ENCODE measurements at places on chromosomes 2 and 18.

DNA sequence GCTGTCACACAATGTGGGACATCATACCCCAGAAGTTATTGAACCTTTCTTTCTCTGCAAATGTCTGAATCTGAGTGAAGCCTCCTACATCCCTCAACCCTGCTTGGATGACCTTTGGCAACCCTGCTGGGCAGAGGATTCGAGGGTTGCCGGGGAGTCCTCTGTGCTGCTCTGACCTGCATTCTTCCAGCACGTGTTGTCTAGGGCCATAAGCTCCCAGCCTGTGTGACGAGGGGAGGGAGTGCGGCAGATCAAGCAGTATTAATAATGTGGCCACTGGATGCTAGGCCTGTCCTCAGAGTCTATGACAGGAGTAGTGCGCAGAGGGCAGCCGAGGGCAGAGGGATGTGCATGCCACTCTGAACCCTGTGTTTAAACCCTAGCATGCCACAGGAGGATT lies 58.8 kb downstream of the RPL37A start:
- no peak overlapping the region for H3K4me3 ChIP-seq
- H3K27ac ChIP-seq: no peak overlapping the region
- no peaks in the 10 kb centered on the region for H3K27me3 ChIP-seq
- no peaks in the 10 kb centered on the region for H3K36me3 ChIP-seq

DNA sequence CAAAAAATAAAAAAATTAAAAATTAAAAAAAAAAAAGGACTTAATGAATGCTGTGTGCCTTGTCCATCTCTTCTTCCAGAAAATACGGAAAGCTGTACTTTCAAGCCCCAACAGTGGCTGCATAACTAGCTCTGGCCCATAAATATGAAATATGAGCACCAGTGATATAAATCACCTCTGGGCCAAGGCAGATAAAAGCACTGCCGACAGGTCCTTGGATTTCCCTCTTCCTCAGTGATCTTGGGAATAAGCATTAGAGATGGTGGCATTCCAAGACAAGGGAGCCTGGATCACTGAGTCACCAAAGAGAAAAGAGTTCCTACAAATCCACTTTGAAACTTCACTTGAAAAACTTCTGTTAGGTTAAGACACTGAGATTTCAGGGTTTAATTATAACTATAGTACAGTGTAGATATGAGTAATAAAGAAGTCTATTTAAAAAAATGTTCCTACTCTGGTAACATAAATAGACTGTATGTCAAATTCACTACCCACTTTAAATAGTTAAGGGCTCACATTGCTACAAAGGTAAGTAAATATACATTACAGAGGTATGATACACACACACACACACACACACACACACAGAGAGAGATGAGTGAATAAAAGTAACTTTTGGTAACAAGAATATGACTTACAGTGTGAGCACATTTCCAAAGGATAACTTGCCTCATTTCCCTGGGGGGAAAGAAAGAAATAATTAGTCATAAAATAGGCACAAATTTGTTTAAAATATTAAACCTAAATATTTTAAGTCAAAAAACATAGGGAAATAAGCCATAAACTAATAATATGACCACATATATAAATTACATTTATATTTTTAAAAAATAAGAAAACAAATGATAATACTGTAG lies 35.6 kb downstream of the PPP3R1 start:
- no peak for DNase-seq
- peaks cover 44% of the 10 kb centered on the region for H3K4me1 ChIP-seq
- H3K27me3 ChIP-seq: no peaks in the 10 kb centered on the region

GRCh38 chr2:123546353-123546752 lies 478.7 kb upstream of the CNTNAP5 start:
- H3K36me3 ChIP-seq: no peaks in the 10 kb centered on the region
- H3K4me1 ChIP-seq: no peaks in the 10 kb centered on the region
- no peaks in the 10 kb centered on the region for H3K27me3 ChIP-seq
- H3K27ac ChIP-seq: no peak overlapping the region
- H3K4me3 ChIP-seq: no peak overlapping the region

DNA sequence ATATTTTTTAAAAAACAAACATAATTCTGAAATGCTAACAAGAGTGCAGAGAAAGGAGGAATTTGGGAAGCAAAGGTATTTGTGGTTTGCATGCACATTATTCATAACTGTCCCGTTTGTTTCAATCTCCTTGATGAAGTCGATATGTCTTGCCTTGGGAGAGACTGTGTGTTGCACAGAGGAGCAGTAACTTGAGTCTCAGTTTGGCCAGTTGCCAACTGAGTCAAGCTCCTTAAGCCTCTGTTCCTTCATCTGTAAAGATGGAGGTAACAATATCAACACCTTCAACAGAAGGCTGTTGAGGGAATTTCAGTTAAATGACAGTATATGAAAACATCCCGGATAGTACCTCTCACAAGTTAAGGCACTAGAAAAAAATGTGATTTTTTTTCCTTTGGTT lies 226.2 kb downstream of the ASXL3 start:
- H3K4me1 ChIP-seq: no peaks in the 10 kb centered on the region
- no peak overlapping the region for H3K27ac ChIP-seq
- no peak for DNase-seq
- no peaks in the 10 kb centered on the region for H3K27me3 ChIP-seq

- no peak overlapping the region for H3K27ac ChIP-seq
- H3K4me1 ChIP-seq: peaks cover 46% of the 10 kb centered on the region
- H3K27me3 ChIP-seq: no peaks in the 10 kb centered on the region
- no peak for DNase-seq
- peaks cover 53% of the 10 kb centered on the region for H3K36me3 ChIP-seq
Measured at GRCh38 chr2:236558036-236558435, 11.6 kb upstream of the ACKR3 start.

- no peak for DNase-seq
- no peaks in the 10 kb centered on the region for H3K36me3 ChIP-seq
- H3K27me3 ChIP-seq: no peaks in the 10 kb centered on the region
- H3K27ac ChIP-seq: no peak overlapping the region
Measured at GRCh38 chr18:41444943-41445342, 510.1 kb upstream of the PIK3C3 start.

GRCh38 chr2:195363496-195363895 lies 293.5 kb upstream of the SLC39A10 start:
- peaks cover 17% of the 10 kb centered on the region for H3K36me3 ChIP-seq
- DNase-seq: no peak
- H3K27ac ChIP-seq: no peak overlapping the region
- peaks cover 29% of the 10 kb centered on the region for H3K4me1 ChIP-seq

GRCh38 chr18:58758046-58758445 lies 86.8 kb downstream of the MALT1 start:
- H3K4me3 ChIP-seq: no peak overlapping the region
- no peak for DNase-seq
- H3K27me3 ChIP-seq: peaks cover 11% of the 10 kb centered on the region
- no peak overlapping the region for H3K27ac ChIP-seq
- H3K4me1 ChIP-seq: peaks cover 22% of the 10 kb centered on the region
- H3K36me3 ChIP-seq: peaks cover 4% of the 10 kb centered on the region

GRCh38 chr2:240585101-240585500 lies 1.4 kb upstream of the CAPN10 start:
- peak overlapping the region; percentile 29 for H3K27ac ChIP-seq
- peaks cover 33% of the 10 kb centered on the region for H3K4me1 ChIP-seq
- no peak for DNase-seq
- H3K27me3 ChIP-seq: no peaks in the 10 kb centered on the region

DNA sequence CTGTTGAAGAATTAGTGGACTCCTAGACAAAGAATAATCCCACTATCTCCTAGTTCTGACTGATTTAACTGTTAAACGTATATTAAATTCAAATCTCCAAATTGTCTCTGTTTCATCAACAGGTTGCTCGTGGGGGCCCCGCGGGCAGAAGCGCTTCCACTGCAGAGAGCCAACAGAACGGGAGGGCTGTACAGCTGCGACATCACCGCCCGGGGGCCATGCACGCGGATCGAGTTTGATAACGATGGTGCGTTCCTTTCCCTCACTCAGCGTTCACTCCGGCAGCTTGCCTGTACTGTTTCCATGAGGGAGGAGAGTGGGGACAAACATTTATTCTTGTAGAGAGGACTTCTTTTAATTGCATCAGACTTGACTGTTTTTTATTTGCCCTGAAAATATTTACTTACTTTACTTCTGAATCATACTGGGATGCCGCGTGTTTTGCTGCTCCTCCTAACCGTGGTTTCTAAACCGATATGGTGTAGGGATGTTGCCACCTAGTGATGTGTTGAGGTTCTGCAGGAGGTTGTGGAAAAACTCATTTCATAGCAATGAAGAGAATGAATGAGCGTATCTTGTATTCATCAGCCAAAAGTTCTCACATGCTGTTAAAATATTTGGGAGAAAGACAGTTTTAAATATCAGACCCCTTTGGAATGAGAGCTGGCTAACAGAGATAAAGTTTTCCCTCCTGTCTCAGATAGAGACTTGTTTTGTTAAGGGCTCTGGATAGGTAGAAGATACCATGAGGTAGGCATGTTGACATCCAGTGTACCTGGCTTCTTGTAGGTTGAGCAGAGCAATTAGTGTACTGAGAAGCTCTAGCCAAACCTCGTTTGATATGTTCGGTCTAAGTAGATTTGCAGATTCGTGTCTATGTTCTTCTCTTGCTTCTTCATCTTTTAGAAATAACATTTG lies 38.3 kb downstream of the ITGA6 start:
- DNase-seq: peak; percentile 50
- H3K36me3 ChIP-seq: no peaks in the 10 kb centered on the region
- H3K4me3 ChIP-seq: no peak overlapping the region
- peaks cover 48% of the 10 kb centered on the region for H3K4me1 ChIP-seq
- H3K27me3 ChIP-seq: peaks cover 18% of the 10 kb centered on the region
